Spleen (tissue), 13 donors: ENCODE measurements at places on chromosomes 4 and X.

- peak; percentile 87 for DNase-seq
Measured at GRCh38 chr4:2441393-2442174, 22.8 kb downstream of the CFAP99 start.

- DNase-seq = no peak
Measured at GRCh38 chr4:111781611-111782010, 363.6 kb upstream of the FAM241A start.

DNA sequence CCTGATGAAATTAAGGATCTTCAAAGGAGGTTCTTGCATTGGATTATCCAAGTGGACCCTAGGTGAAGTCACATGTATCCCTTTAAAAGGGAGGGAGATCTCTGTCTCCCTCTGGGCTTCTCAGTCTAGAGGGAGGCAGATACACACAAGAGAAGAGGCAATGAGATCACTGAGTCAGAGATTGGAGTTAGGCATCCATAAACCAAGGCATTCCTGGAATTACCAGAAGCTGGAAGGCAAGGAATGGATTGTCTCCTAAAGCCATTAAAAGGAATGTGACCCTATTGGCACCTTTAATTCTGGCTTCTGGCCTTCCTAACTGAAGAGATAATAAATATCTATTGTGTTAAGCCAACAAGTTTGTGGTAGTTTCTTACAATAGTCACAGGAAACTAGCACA, 383.2 kb downstream of the PACRGL start:
- no peak for DNase-seq

- no peak for DNase-seq
Measured at GRCh38 chr4:177986236-177986635, 544.0 kb upstream of the AGA start.

GRCh38 chr4:26820346-26820745, 40.3 kb upstream of the STIM2 start:
- no peak for DNase-seq
